Thyroid gland (tissue), 4 donors: ENCODE measurements at places on chromosomes 11 and 22. TPM values are rescaled to one million over a fixed set of nuclear protein-coding genes. Genes with fewer than 3 reads are reported as not detected.

Gene DNAJB7
- total RNA-seq = 0.54 TPM

Gene PRRG4
- 13.4 TPM for total RNA-seq

GRCh38 chr11:117572129-117572528, 224.9 kb downstream of the DSCAML1 start:
- H3K4me1 ChIP-seq = no peaks in the 10 kb centered on the region
- H3K36me3 ChIP-seq = no peaks in the 10 kb centered on the region
- DNase-seq = no peak

Gene FGF19
- total RNA-seq = not detected

Gene ST13
- total RNA-seq = 201 TPM

DNA sequence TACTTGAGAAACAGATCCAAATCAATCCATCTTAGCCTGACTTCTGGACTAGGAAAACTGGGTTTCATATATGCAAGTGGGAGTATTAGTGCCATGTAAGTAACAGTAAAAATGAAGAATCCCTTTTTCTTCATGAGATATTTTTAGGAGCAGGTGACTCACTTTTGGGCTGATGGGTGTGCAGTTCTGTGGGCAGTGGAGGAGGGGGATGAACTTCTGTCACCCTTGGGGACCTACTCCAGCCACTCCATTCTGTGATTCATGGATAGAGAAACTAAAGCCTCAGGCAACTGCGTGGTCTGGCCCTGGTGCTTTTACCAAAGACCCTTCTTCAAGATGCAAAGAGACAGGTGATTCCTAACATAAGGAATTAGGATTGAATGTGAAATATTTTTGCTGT, 208.6 kb upstream of the NARS2 start:
- H3K36me3 ChIP-seq = no peaks in the 10 kb centered on the region
- H3K4me3 ChIP-seq = no peak overlapping the region
- H3K27me3 ChIP-seq = no peaks in the 10 kb centered on the region
- H3K4me1 ChIP-seq = peaks cover 29% of the 10 kb centered on the region

- H3K27ac ChIP-seq = no peak overlapping the region
- no peaks in the 10 kb centered on the region for H3K36me3 ChIP-seq
- no peaks in the 10 kb centered on the region for H3K4me1 ChIP-seq
- DNase-seq = no peak
- H3K4me3 ChIP-seq = no peak overlapping the region
- H3K27me3 ChIP-seq = no peaks in the 10 kb centered on the region
Measured at GRCh38 chr11:103584021-103584420, 452.4 kb upstream of the DDI1 start.

Gene CNTF
- 1.7 TPM for total RNA-seq

Gene TMEM126A
- total RNA-seq = 28.2 TPM

GRCh38 chr11:127242676-127243075, 242.1 kb upstream of the KIRREL3 start:
- H3K4me1 ChIP-seq = no peaks in the 10 kb centered on the region
- no peaks in the 10 kb centered on the region for H3K36me3 ChIP-seq
- DNase-seq = no peak

Gene NTM
- total RNA-seq = 1.1 TPM

GRCh38 chr22:26735019-26735409, 77.6 kb downstream of the MIAT start:
- no peaks in the 10 kb centered on the region for H3K36me3 ChIP-seq
- no peaks in the 10 kb centered on the region for H3K27me3 ChIP-seq

DNA sequence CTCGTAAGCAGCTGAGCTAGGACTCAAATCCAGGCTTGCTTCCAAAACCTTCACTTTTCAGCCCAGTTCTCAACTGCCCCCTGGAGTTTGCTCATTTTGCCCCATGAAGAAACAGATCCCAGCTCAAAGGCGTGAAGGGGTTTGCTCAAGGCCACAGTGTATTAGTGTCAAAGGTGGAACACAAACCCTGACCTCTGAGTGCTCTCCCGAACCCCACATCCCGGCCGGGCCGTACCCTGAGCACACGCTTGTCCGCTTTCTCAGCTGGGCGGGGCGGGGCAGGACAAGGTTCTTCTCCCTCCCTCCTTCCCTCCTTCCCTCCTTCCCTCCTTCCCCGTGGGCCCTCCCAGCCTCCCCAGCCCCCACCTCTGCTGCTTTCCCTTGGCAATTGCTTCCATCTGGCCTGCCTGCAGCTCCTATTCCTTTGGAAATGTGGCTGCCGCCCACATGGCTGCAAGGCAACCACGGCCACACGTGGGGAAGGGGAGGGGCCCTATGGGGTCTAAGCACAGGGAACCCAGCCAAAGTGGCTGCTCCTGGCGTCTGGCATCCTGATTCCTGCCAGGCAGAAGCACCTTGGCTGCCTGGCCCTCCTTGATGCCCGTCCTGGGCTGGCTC, 4.1 kb downstream of the ST3GAL4 start:
- H3K36me3 ChIP-seq = no peaks in the 10 kb centered on the region
- peaks cover 41% of the 10 kb centered on the region for H3K4me1 ChIP-seq
- no peak overlapping the region for H3K4me3 ChIP-seq
- H3K27me3 ChIP-seq = no peaks in the 10 kb centered on the region

Gene SLC22A6
- total RNA-seq = not detected

- no peaks in the 10 kb centered on the region for H3K27me3 ChIP-seq
- no peaks in the 10 kb centered on the region for H3K4me1 ChIP-seq
- peak; percentile 74 for DNase-seq
- H3K27ac ChIP-seq = no peak overlapping the region
Measured at GRCh38 chr11:11787305-11788062, 54.3 kb upstream of the USP47 start.

DNA sequence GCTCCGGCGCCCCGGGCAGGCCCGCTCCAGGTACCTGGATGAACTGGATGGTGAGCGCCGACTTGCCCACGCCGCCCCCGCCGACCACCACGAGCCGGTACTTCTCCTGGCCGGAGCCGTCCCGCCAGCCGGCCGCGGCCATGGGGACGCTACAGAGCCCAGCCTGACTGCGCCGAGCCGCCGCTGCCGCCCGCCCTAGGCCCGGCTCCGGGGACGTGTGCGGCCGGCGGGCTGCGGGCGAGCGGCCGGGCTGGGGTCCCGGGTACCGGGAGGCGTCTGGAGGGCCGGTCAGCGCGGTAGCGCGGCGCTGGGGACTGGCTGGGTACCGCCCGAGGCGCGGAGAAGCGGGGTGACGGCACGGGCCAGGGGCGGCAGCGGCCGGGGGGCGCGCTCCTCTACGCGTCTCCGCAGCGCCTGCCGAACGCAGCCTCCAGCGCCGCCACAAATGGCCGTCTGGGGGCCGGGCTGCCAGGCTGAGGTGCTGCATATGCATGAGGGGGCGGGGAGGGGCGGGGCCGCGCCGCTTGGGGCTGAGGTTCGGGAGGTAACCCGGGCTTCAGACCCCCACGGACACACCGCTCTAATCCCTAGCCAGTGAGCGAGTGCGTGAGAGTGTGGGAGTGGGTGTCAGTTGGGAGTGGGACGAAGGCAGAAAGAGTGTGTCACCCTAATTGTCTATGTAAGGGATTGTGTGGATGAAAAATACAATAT, at the start of gene RRAS2:
Gene RRAS2, minus strand, starts transcription at position 455 of the 711 bp plus-strand sequence. Its CDS starts 313 bp downstream, at position 142.
- H3K4me3 ChIP-seq = peak within 1 kb of the TSS; percentile 70
- H3K27ac ChIP-seq = peak within 1 kb of the TSS; percentile 64
- H3K27me3 ChIP-seq = no peaks in the 10 kb centered on the region

DNA sequence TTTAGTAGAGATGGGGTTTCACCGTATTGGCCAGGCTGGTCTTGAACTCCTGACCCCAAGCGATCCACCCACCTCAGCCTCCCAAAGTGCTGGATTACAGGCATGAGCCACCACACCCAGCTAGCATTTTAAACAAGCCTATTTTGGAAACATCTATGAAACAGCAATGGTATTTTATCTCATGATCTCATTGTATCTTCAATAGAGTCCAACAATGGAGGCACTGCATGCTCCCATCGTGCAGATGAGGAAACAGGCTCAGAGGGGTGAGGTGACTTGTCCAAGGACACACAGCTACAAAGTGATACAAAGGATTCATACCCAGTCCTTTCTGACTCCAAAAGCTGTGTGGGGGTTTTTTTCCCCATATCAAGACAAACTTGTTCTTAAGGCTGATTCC, 39.0 kb upstream of the RTL6 start:
- no peak overlapping the region for H3K27ac ChIP-seq
- H3K36me3 ChIP-seq = no peaks in the 10 kb centered on the region
- no peak overlapping the region for H3K4me3 ChIP-seq
- no peak for DNase-seq
- H3K27me3 ChIP-seq = no peaks in the 10 kb centered on the region

Gene SHANK2
- 99.1 TPM for total RNA-seq

Gene C22orf42
- not detected for total RNA-seq

- H3K36me3 ChIP-seq = no peaks in the 10 kb centered on the region
- no peak overlapping the region for H3K4me3 ChIP-seq
- peak overlapping the region; percentile 78 for H3K27ac ChIP-seq
- H3K4me1 ChIP-seq = peaks cover 17% of the 10 kb centered on the region
- H3K27me3 ChIP-seq = no peaks in the 10 kb centered on the region
Measured at GRCh38 chr22:44025171-44026065, 1.3 kb downstream of the PARVB start.
